Fibroblast of skin of abdomen (primary cell): ENCODE measurements at places on chromosomes 16 and 17.

GRCh38 chr16:48210747-48211146 lies 33.4 kb upstream of the LONP2 start:
- DNase-seq = no peak

GRCh38 chr16:82917886-82918595 lies 291.3 kb downstream of the CDH13 start:
- no peak for DNase-seq

DNA sequence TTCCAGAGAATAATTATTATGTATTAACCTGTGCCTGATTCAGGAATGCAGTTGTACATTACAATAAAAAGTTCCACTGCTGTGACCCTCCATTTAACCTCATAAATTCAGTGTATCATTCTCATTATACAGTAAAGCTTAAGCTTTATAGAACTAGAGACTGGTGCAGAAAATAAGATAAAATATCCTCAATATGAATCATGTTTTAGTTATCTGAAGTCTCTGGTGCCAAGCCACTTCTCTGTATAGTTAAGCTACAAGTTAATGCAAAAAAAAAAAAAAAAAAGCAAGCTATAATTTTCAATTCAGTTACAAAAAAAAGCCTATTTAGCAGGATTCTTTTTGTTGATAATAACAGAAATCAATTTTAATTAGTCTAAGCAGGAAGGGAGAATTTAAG lies 22.4 kb upstream of the SMIM36 start:
- DNase-seq = peak; percentile 51

DNA sequence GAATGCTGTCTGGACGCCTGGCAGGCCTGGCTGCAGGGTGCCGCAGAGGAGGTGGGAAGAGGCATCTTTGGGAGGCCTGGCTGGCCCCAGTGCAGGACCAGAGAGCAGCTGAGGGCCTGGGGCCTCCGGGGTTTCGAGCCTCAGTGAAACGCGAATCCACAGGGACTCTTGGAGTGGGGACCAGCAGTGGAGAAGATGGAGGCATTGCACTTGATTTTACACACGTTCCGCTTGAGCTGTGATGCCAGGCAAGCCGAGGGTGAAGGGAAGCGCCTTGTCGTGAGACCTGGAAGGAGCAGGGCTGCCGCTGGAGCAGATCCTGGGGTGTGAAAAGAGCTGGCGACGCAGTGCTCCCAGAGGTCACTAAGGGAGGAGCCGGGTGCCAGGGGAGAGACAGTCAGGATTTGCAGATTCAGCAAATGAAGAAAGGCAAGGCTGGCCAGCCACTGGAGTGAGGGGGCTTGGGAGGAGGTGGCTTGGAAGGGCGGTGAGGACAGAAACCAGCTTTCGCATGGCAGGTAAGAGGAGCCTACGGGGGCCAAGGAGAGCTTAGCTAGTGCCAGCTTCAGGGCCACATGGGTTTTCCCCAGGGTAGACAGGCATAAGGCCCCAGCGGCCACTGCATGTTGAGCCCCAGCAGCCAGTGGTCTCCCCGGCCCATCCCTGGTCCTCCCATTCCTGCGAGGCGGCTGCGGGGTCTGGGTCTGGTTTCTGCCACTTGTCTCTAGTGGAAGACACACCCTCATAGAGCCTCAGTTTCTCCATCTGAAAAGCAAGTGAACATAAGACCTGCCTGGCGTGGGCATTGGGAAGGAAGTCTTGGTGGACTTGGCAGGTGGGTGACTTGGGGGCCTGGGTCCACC lies 175.2 kb upstream of the CHMP6 start:
- DNase-seq = no peak

DNA sequence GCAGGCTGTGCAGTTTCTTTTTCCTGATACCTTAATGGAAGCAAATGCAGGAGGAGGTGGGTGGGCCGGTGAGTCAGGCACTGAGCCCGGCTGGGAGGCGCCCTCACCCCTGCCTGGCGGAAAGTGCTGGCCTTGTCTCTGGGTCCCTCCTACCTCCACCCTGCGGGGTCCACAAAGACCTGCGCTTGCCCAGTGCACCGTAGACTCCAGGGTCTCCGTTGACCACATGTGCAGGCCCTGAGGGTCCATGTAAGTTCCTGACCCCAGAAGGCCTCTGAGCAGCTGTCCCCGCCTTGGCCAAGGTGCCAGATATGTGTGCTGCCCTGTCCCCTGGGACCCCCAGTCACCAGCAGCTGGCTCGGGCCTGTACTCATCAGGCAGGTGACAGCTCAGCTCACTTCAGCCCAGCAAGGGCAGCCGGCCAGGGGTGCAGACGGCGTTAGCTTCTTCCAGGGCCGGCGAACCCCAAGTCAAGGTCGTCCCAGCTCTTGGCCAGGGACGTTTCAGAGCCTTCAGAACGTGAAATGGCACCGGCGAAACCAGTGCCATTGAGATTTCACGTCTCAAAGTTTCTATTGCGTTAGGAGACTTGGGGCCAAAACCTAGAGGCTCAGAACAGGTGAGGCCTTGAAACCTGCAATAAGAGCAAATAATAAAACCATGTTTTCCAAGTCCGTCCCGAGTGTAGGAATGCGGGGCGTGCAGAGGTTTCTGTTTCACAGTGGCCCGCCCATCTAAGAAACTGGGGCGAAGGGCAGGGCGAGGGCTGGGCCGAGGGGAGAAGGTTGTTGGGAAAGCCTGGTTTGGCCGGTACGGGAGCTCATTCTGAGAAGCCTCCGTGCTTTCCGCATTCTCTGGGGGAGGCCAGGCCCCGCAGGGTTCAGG lies 12.1 kb downstream of the METRNL start:
- DNase-seq = no peak

- no peak for DNase-seq
Measured at GRCh38 chr17:41457676-41458075, 9.5 kb downstream of the KRT32 start.

GRCh38 chr17:78058581-78058980 lies 70.0 kb downstream of the TMC6 start:
- no peak for DNase-seq

GRCh38 chr17:10628756-10629155 lies 28.4 kb downstream of the MYH3 start:
- no peak for DNase-seq

- DNase-seq = no peak
Measured at GRCh38 chr17:72411124-72411563, 290.3 kb downstream of the SOX9 start.

- DNase-seq = no peak
Measured at GRCh38 chr17:80774643-80775281, 216.9 kb upstream of the CHMP6 start.

- DNase-seq = no peak
Measured at GRCh38 chr16:30087181-30087898, 4.4 kb downstream of the TBX6 start.

DNA sequence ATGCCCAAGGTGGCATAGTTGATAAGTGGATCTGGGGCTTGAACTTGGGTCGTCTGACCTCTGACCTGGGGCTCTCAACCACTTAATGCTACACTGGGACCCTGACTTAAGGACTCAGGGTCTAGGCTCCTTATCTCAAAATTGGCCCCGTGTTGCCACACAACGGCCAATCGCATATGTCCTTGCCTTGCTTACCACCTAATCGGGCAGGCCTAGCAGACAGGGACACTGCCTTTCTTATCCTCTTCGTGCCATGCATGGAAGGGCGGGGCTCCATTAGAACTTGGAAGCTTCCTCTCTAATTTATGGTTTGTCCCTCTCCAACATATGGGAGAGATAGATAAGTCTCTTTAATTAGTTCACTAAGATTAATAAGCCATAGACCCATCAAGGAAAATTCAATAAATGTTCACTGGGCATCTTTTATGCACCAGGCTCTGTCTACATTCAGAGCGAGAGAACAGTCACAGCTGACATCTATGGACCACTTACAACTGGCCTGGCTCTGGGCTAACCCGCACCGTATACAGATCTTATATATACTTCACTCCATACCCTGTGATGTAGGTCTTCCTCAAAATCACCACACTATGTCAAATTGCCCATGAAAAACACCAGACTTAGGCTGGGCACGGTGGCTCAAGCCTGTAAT lies 35.1 kb downstream of the CDH1 start:
- no peak for DNase-seq

GRCh38 chr17:17729620-17730249 lies 48.5 kb downstream of the RAI1 start:
- no peak for DNase-seq

GRCh38 chr16:68750193-68750695 lies 13.2 kb downstream of the CDH1 start:
- no peak for DNase-seq

DNA sequence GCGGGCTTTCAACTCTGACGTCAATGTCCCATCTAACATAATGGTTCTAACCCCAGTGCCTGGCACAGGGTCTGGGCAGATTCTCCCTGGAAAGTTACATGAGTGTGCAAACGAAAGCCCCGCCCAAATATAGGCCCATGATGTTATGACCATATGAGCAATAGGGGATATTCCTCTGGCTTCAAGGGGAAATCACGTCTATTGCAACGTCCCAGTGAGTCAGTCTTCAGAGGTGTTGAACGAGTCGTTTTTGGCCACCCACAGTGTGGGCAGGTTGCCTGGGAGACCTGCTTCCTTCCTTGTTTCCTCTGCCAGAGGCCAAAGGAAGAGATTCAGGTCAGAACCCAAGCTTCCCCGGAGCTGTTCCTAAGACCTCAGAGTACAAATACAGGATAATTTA lies 30.3 kb downstream of the PIK3R5 start:
- no peak for DNase-seq

DNA sequence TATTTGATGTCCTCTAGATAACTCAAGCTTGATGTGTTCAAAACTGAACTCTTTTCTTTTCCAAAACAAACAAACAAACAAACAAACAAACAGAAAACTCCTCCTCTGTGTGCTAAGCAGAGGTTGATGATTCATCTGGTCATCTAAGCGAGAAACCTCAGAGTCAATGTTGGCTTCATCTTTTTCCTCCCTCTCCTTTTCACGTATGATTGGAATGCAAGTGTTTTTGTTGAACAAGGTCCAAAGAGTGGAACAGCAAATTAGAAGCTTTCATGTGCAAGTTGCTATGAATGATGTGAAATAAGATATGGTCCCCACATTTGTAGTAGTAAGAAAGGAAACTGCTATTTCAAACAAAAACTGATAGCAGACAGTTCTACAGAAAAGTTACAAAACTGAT lies 52.5 kb downstream of the TBX4 start:
- peak; percentile 83 for DNase-seq
